Pulmonary artery endothelial cell (primary cell): ENCODE measurements at places on chromosomes 2 and 18. TPM values are rescaled to one million over a fixed set of nuclear protein-coding genes. Genes with fewer than 3 reads are reported as not detected.

The MSTN gene
- not detected in 2 replicates for total RNA-seq

The SERPINB10 gene
- total RNA-seq, result not detected in 2 replicates

The LIMS2 gene
- total RNA-seq, result 5.7 and 12.4 TPM in 2 replicates

The SH2D6 gene
- 0.13 TPM in 1 of 2 replicates, not detected in the other for total RNA-seq

The MTLN gene
- total RNA-seq, result 55.0 and 58.2 TPM in 2 replicates

The GPR155 gene
- 1.9 and 2.3 TPM in 2 replicates for total RNA-seq
